Body of pancreas (tissue), 4 donors: ENCODE measurements at places on chromosomes 6 and 20.

- DNase-seq = no peak
Observed at GRCh38 chr6:123810214-123810613, 6.5 kb downstream of the NKAIN2 start.

GRCh38 chr6:160088069-160088783 is 33.4 kb upstream of the SLC22A1 start:
- peak; percentile 63 for DNase-seq

- peak; percentile 3 for DNase-seq
Observed at GRCh38 chr6:93282521-93283031, 136.8 kb downstream of the EPHA7 start.

DNA sequence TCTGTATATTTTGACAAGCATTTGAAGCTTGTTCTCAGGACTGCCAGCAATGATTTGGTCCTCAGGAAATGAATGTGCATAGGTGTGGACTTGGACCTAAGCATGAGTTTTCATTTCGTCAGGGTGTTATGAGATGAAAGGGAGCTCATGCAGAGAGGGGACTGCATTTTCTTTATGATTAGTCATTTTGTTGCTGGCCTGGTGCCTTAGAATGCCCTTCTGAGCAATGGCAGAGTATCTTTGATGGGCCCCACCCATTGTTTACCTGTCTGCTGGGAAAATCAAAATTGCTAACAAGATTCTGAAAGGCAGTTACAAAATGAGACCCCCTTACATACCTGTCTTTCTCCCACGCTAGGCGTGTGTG is 51.5 kb upstream of the MTHFD1L start:
- no peak for DNase-seq

- DNase-seq = peak; percentile 88
Observed at GRCh38 chr20:63835021-63835858, 4.2 kb upstream of the ZBTB46 start.
